ENCODE measurements at places on chromosomes 11 and 22.

GRCh38 chr22:45335021-45335818 lies 25.5 kb downstream of the FAM118A start:
- no peak for DNase-seq

DNA sequence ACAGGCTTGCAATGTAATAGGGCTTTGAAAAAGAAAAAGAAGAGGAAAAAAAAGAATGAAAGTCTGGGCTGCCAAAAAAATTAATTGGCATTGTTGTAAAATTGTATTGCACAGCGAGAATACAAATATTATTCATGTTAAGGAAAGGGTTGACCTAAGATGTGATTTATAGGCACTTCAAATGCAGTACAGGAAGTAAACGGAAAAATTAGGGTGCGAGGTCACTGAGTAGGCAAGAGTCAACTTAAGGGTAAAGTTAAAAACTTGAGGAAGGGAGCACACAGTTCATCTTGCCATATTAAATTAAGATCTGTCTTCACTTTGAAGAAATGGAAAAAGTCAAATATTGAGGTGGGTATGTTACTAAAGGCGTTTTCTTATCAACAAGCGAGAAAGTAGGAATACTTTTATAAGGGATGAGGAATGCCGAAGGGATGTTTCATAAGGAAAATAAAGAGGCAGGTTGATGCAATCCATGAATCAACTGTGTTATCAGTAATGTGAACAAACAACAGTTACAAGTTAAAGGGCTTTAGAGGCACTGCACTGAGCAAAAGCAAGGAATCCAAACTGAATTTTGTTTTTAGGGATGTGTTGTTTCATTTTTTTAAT lies 123.0 kb downstream of the WT1 start:
- no peak for DNase-seq

DNA sequence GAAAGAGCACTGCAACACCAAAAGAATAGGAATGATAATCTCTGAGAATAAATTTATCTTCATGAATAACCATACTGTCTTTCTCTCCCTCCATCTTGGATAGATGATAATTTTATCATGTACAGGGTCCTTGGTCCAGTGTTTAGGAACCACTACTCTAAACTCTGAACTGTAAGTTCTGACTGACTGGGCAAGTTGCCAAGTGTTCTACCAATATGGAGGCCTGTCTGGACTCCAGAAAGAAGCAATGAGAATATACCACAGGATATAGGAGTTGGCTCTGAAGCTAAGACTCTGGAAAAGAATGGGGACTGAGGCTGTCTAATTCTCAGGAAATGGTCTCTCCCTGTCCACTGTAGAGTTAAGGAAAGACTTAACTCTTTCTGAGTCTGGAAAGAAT lies 1.5 kb downstream of the FHIP1B start:
- no peak for DNase-seq

DNA sequence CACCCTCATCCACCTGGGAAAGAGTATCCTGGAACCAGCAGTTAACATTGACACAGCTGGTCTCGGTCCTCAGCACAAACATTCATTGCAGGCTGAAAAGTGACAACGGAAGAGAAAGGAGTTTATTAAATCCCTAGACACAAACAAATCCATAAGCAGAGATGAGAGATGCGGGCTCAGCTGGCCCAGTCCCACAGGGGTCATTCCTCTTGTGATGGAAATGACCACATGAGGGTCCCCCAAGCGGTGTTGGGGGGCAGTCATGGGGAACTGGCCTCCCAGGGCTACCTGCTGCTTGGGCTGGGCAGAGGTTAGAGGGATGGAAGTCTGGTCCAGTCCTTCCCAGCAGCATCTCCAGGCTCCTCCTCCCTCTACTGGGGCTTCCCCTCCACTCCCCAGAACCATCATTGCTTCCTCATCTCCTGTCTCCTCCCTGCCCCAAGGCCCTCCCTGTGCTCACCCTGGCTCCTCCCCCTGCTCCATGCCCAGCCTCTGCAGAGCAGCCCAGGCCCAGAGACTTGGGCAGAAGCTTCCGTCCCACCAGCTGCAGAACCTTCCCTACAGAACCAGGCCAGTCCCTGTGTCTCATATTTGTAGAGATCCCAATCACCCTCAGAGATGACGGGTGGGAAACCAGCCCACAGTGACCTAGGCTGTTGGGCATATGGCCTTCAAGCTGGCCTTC lies 5.4 kb upstream of the IGLL5 start:
- DNase-seq: no peak

DNA sequence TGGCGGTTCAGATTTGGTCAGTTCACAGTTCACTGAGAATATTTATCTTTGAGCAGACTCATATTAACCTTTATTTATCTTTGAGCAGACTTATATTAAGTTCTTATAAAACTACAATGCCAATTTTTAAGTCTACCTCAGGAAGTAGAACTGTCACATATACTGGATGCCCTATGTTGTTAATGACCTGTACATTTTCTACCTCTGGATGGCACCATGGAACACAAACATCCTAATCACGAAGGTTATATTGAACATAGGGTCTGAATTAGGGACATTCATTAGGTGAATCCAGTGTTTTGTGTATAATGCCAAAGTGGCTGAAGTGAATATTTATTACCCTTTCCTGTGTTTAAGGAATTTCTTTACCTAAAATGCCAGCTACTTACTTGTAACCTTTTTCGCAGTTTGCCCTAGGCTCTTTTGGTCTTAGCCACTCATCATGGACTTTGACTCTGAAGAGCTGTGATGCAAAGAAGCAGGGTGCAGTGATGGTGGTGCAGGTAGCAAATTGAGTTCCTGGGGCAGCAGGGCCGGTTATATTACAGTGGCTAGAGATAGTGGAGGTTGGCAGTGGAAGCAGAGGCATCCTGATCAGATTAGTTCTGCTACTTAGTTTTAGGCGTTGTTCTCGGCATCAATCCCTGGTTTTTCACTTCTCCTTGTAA lies 71.8 kb downstream of the STIM1 start:
- DNase-seq: no peak

GRCh38 chr11:129416080-129416820 lies 40.6 kb downstream of the BARX2 start:
- no peak for DNase-seq

GRCh38 chr11:106249617-106250239 lies 172.3 kb downstream of the AASDHPPT start:
- no peak for DNase-seq

- no peak for DNase-seq
These were observed 33.7 kb upstream of the CD5 start for GRCh38 chr11:61068581-61068980.

DNA sequence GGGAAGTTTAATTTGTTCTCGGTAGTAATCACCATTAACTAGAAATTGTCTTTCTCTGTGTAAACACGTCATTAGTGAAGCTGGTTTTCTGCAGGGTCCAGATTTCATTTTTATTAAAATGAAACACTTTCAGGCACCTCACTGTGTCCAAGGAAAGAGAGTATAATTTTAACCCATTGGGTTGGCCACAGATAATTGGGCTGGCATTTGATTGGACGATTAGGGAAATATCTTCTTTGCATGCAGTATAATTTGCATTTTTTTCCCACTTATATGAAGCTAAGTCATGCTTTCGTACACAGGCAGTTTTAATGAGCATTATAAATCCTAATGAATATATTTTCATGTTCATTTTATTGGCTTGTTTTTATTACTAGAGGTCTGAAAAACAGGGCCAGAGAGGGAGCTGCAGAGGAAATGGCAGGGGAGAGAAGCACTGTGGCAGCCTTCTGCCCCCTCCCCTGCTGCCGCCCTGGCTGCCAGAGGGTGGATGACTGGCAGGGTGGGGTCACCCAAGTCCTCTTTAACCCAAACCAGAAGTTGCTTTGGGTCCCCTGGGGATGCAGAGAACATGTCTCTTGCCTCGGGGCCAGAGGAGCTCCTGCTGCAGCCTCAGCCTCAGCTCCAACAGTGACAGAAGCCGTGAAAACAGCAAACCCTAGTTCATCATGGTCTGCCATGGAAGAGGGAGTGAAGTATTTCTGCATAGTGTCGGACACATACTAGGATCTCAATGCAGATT lies 93.9 kb downstream of the PKNOX2 start:
- DNase-seq: no peak

GRCh38 chr11:126139111-126140091 lies 72.0 kb downstream of the RPUSD4 start:
- peak; percentile 83 for DNase-seq

DNA sequence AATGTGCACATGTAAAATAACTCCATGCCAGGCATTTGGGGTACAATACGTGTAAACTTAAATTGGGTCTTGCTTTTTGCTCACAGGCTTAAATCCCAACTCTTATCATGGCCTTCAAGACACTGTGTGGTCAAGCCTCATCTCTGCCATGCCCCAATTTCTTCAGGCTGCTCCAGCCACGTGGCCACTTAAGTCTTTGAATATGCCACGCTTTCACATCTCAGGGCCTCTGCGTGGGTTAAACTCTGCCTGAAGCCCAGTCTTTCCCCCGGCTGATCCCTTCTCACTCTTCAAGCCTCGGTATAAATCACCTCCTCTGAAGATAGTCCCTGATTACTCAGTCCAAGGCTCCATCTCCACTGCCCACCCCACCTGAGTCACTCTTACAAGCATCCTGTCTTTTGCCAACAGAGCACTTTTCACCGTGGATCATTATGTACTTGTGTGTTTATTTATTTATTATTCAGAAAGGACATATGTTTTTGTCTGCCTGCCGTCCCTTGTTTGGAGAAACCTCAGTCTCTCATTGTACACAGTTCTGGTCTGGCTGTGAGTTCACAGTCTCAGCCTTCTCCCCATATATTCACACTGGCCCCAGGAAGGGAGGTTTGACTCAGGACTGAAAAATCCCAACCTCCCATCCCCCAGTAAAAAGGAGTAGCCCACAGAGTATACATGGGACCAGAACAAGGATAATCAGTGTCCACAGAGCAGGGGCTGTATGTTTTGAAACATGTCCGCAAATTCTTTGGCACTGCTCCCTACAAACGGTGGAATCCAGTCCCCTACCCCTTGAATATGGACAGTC lies 344.7 kb downstream of the MN1 start:
- DNase-seq: no peak

- DNase-seq: no peak
These were observed 1194.3 kb upstream of the TENM4 start for GRCh38 chr11:80635178-80635577.

DNA sequence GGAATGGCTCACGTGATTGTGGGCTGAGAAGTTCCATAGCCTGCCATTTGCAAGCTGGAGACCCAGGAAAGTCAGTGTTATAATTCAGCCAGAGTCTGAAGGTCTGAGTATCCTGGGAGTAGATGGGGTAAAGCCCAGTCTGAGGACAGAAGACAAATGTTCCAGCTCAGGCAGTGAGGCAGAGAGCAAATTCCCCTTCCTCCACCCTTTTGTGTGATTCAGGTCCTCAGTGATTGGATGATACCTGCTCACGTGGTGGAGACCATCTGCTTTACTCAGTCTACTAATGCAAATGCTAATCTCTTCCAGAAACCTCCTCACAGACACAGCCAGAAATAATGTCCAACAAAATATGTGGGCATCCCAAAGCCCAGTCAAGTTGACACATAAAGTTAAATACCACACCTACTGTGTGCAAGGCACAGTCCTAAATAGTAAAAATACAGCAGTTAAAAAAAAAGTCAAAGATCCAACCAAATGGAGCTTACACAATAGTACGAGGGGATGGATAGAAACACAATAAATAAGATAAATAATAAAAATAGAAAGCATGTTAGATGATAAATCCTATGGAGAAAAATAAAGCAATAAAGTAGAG lies 13.2 kb upstream of the APOL6 start:
- no peak for DNase-seq

DNA sequence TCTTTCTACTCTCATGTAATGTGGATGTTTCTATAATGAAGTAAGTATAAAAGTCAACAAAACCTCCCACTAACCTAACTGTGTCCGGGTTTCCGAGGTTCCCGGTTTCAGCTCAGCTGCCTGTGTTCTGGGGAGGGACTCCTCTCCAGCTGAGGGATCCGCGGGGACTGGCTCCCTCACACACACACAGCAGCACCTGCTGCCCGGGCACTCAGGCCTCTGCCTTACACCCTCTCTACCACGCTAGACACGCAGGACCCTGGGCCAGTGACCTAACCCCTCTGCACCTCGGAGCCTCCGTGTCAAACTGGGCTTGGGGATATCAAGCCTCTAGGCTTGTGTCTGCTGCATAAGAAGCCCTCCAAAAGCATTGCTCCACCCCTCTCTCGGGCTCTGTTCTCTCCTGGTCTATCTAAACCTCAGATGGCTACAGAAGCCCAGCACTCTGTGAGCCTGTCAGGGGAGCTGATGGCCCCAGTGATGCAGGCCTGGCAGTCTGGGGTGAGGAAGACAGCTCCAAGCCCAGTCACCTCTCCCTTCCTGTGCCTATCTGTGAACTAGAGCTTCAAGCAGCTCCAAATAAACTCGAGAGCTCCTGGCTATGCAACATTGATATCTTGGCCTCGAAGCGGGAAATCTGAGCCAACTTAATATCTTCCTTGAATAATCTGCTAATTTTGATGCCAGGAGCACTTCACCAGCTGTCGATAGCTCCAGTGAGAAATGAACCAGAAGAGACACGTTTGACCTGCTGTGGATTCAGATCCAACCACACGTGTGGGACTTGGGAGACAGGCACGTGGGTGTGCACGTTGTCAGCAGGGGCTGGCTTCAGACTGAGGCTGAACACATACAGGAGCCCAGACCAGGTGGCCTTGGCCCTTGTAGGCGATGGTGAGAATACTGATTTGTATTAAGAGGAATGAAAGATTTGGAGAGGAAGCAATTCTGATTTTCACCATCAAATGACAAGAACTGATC lies 232.7 kb upstream of the B3GAT1 start:
- no peak for DNase-seq

GRCh38 chr11:76159303-76159937 lies 46.9 kb downstream of the WNT11 start:
- DNase-seq: no peak

DNA sequence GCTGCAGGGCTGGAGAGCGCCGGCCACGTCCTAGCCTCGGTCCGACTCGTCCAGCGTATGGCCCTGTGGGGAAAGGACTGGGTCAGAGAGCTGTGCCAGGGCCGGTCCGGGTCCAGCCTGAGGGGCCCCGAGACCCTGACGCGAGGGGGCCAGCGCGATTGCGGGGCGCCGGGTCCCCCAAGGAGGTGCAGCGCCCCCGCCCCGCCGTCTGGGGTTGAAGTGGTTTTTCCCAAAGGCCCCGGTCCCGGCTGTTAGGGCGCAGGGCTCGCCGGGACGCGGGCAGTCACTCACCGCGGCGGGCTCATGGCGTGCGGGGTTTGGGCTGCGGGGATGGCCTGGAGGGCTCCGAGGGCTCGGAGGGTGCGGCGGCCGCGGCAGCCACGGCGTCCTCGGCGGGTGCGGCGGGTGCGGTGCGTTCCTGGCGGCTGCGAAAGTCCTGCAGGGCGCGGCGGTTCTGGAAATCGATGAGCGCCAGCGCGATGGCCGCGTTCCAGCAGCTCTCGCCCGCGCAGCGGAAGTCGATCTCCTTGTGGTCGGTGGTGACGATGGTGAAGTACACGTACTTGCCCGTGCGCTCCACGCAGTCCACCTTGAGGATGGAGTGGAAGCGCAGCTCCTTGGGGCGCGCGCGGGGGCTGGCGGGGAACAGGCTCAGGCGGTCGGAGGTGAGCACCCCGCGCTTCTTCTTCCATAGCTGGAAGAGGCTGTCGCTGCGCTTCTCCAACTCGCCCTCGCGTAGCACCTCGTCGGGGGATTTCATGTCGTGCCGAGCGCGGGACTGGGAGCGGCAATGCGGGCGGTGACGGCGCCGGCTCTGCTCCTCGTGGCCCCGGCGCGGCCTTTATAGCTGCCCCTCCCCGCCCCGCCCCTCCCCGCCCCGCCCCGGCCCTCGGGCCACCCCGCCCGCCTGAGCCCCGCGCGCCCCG lies at the start of gene PHLDA2:
Gene PHLDA2, minus strand, starts transcription at position 816 of the 926 bp plus-strand sequence. Its CDS starts 56 bp downstream, at position 760.
- no peak for DNase-seq
